MCF 10A (cell line): ENCODE measurements at places on chromosomes 2 and 18. TPM values are rescaled to one million over a fixed set of nuclear protein-coding genes. Genes with fewer than 3 reads are reported as not detected.
A peak's percentile ranks its signal among the peaks of the same experiment; 100 is the strongest.

The RAB31 gene
- 4.8 and 6.1 TPM in 2 replicates for total RNA-seq

DNA sequence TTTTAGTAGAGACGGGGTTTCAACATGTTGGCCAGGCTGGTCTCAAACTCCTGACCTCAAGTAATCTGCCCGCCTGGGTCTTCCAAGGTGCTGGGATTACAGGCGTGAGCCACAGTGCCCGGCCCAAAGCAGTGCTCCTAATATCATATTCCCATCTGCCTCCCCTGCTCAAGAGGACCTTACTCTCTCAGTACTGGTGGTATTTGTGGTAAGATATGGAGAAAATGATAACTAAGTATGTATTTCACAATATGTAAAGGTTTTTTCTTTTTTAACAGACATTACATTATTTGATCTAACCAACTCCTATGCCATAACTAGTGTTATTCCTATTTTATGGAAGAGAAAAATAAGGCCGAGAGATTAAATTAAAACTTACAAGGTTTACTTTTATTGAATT is 201.0 kb downstream of the CAMKMT start:
- H3K4me3 ChIP-seq = no peak overlapping the region
- H3K27ac ChIP-seq = no peak overlapping the region
- no peak for DNase-seq
- peaks cover 15% of the 10 kb centered on the region for H3K4me1 ChIP-seq

DNA sequence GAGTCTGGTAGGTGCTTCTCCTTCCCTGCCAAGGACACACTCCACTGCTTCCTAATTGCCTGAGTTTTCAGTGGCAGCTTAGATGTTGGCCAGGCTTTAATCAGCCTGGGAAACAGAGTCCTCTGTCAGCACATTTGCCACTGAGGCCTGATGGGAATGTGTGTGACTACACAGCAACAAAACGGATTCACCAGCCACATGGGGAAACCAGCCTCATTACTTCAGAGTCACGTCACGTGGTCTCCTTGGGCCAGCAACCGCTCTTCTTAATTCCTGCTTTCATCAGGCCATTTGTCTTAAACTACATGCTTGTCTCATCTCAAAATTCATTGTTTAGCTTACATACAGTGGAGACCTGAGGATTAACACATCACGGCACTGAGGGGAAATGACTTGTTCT is 93.9 kb upstream of the LTBP1 start:
- DNase-seq = no peak
- H3K36me3 ChIP-seq = no peaks in the 10 kb centered on the region
- H3K4me3 ChIP-seq = no peak overlapping the region

The CCDC68 gene
- 3.3 TPM in 2 replicates for total RNA-seq

DNA sequence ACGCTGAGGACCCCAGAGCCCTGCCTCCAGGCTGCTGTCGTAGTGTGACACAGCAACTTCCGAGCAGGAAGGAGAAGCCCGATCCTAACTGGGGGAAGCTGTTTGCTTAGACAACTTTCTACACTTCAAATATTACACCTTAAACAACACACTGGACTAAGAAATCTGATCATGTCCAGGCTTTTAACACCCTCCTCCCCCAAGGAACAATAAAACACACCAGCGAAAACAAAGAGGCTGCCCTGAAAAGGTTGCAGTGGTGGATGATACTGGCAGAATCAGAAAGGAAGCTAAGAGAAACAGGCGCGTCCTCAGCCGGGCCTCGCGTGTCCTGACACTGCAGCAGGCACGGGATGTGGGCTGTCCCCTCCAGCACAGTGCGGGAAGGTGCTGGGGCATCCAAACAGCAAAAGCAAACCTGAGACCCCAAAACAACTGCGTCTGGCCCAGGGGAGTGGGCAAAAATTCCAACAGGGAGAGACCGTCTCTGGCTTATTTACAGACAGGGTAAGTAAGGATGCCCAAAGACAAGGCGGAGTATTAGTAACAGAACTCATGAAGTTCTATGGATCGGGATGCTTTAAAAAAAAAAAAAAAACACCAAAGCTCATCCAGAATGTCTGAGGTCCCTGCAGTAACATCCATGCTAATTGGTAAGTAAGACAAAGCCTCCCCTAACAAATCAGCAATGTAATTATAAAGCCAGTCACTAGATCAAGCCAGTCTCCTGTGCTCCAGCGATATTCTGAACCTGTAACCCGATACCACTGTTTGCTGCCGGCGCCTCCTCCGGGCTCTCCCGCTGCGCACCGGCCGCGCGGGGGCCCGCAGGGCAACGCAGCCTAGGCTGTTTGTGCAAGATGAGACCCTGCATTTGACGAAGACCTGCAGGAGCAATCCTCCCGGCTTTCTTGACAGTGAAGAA is 9.0 kb downstream of the SERTAD2 start:
- peak overlapping the region; percentile 78 for H3K4me3 ChIP-seq
- H3K4me1 ChIP-seq = peaks cover 32% of the 10 kb centered on the region
- peaks cover 5% of the 10 kb centered on the region for H3K36me3 ChIP-seq
- peak; percentile 80 for DNase-seq
- H3K27me3 ChIP-seq = no peaks in the 10 kb centered on the region

- H3K27ac ChIP-seq = peak within 1 kb of the TSS; percentile 86
- peaks cover 15% of the 10 kb centered on the region for H3K4me1 ChIP-seq
Measured at GRCh38 chr2:112481528-112482233, at the start of gene TTL. TSS of gene TTL (plus strand) at chr2:112482156. CDS start at chr2:112482345, 189 bp downstream.

The DIPK1C gene
- total RNA-seq = not detected in 2 replicates

DNA sequence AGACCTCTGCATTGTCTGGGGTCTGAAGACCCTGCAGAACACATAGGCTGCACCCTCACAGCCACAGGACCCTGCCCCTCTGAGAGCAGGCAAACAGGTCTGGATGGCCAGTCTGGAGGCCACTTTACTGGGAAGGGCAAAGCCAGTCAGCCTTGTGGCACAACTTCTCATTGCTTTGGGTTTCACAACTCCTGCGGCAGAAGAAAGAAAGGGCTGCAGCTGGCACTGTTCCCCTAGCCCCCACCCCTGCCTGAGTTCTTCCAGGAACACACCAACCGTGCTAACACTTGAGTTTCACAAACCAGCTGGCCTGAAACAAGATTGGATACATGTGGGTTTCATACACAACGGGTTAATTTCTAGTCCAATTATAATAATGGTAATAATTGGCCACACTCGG is 276.5 kb upstream of the MGAT5 start:
- H3K27ac ChIP-seq = no peak overlapping the region
- no peak for DNase-seq
- peaks cover 6% of the 10 kb centered on the region for H3K36me3 ChIP-seq

The CMPK2 gene
- 0.40 TPM in 1 of 2 replicates, not detected in the other for total RNA-seq

The NEU2 gene
- total RNA-seq = not detected in 2 replicates

- H3K4me1 ChIP-seq = peaks cover 18% of the 10 kb centered on the region
- peak; percentile 18 for DNase-seq
- peaks cover 30% of the 10 kb centered on the region for H3K27me3 ChIP-seq
- H3K4me3 ChIP-seq = peak overlapping the region; percentile 75
- no peaks in the 10 kb centered on the region for H3K36me3 ChIP-seq
Measured at GRCh38 chr18:62325806-62326645, 916 bp downstream of the TNFRSF11A start.

- no peaks in the 10 kb centered on the region for H3K4me1 ChIP-seq
- H3K36me3 ChIP-seq = no peaks in the 10 kb centered on the region
- no peaks in the 10 kb centered on the region for H3K27me3 ChIP-seq
- DNase-seq = no peak
Measured at GRCh38 chr2:145199827-145200706, 680.1 kb upstream of the ZEB2 start.

- no peak overlapping the region for H3K4me3 ChIP-seq
- H3K27ac ChIP-seq = no peak overlapping the region
- peaks cover 57% of the 10 kb centered on the region for H3K36me3 ChIP-seq
- no peaks in the 10 kb centered on the region for H3K27me3 ChIP-seq
Measured at GRCh38 chr2:38829971-38830370, 45.8 kb downstream of the DHX57 start.

The SLC30A3 gene
- total RNA-seq = not detected in 2 replicates

DNA sequence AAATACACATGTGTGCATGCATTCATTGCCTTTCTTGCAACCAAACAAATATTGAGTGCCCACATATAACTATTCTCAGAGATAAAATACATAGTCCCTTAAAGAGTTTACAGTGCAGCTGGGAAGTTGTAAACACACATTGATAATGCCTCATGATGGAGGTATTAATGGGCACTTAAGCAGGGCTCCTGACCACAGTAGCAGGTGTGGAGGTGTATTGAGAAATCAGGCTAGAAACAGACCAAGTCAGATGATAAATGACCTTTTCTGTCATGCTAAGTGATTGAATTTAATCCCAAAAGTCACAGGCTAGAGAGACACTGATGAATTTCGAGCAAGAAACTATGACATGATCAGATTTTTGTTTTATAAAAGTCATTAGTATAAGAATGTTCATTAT is 157.7 kb downstream of the ZNF385B start:
- no peak overlapping the region for H3K27ac ChIP-seq
- no peak overlapping the region for H3K4me3 ChIP-seq

The IL1RN gene
- total RNA-seq = 0.39 TPM in 1 of 2 replicates, not detected in the other

GRCh38 chr18:50396005-50396660 is 21.3 kb downstream of the SKA1 start:
- no peak overlapping the region for H3K4me3 ChIP-seq
- no peak for DNase-seq
- H3K4me1 ChIP-seq = peaks cover 5% of the 10 kb centered on the region
- H3K36me3 ChIP-seq = no peaks in the 10 kb centered on the region
- no peaks in the 10 kb centered on the region for H3K27me3 ChIP-seq
- no peak overlapping the region for H3K27ac ChIP-seq

GRCh38 chr2:62817995-62818713 is 112.6 kb downstream of the EHBP1 start:
- no peak overlapping the region for H3K27ac ChIP-seq
- H3K27me3 ChIP-seq = no peaks in the 10 kb centered on the region
- DNase-seq = no peak
- H3K36me3 ChIP-seq = peaks cover 10% of the 10 kb centered on the region
- H3K4me1 ChIP-seq = peaks cover 18% of the 10 kb centered on the region

- H3K36me3 ChIP-seq = no peaks in the 10 kb centered on the region
- H3K27me3 ChIP-seq = no peaks in the 10 kb centered on the region
- H3K27ac ChIP-seq = no peak overlapping the region
- H3K4me3 ChIP-seq = no peak overlapping the region
- no peak for DNase-seq
Measured at GRCh38 chr2:171247741-171248662, 87.3 kb upstream of the TLK1 start.

The TMEM182 gene
- total RNA-seq = 5.3 and 5.7 TPM in 2 replicates

DNA sequence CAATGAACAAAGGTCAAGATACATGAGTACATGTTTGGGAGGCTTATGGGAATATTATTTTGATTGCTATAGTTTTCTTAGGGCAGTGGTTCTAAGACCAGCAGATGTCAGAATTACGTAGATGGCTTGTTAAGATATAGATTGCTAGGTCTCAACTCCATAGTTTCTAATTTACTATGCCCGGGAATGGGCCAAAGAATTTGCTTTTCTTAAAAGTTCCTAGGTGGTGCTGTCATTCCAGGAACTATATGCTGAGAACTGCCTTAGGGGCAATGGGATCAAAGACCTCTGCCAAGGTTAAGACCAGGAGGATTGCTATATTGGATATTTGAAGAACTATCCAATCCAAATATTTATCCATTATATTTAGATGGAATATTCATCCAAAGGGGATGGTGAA is 141.8 kb downstream of the FSIP2 start:
- H3K27me3 ChIP-seq = no peaks in the 10 kb centered on the region
- no peak overlapping the region for H3K27ac ChIP-seq
- H3K36me3 ChIP-seq = no peaks in the 10 kb centered on the region
- no peak overlapping the region for H3K4me3 ChIP-seq
- no peaks in the 10 kb centered on the region for H3K4me1 ChIP-seq
- no peak for DNase-seq

GRCh38 chr2:152708742-152709141 is 8.5 kb downstream of the PRPF40A start:
- no peak for DNase-seq
- no peaks in the 10 kb centered on the region for H3K27me3 ChIP-seq
- peaks cover 71% of the 10 kb centered on the region for H3K36me3 ChIP-seq
- no peaks in the 10 kb centered on the region for H3K4me1 ChIP-seq
- no peak overlapping the region for H3K4me3 ChIP-seq

DNA sequence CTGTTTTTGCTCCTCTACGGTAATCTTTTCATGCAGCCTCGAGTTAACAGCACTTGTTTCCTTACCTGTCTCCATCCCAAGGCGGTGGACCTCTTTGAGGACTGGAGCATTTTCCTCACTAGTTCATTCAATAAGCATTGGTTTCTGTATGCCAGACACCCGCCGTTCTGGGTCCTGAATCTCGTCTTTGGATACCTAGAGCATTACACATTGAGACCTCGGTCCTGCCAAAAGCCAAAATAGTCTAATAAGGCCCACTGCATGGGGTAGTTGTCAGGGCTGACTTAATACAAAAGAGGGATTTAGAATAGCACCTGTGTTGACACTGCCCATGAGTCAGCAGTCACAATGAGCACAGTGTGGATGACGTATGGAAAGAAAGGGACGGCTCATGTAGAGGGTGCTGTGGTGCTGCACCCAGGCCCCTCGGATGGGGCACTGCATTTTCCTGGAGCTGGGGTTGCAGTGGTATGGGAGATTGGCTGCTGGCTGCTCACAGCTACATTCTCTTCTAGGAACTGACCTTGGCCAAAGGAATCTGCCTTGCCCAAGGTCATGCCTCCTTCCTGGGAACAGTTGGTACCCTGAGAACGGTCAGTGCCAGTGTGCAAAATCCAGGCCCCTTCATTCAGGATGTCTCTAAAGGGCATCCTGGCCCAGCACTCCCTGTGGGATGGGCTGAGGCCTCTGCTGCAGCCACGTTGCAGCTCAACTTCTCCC is 126.9 kb upstream of the NCK2 start:
- DNase-seq = peak; percentile 59
- peaks cover 7% of the 10 kb centered on the region for H3K4me1 ChIP-seq
- no peak overlapping the region for H3K4me3 ChIP-seq
- peaks cover 49% of the 10 kb centered on the region for H3K27me3 ChIP-seq

The LDLRAD4 gene
- total RNA-seq = not detected in 2 replicates

- peaks cover 5% of the 10 kb centered on the region for H3K36me3 ChIP-seq
- no peak overlapping the region for H3K4me3 ChIP-seq
- H3K27ac ChIP-seq = no peak overlapping the region
- no peak for DNase-seq
Measured at GRCh38 chr2:19048593-19049266, 309.7 kb downstream of the OSR1 start.

The AKAIN1 gene
- not detected in 2 replicates for total RNA-seq

DNA sequence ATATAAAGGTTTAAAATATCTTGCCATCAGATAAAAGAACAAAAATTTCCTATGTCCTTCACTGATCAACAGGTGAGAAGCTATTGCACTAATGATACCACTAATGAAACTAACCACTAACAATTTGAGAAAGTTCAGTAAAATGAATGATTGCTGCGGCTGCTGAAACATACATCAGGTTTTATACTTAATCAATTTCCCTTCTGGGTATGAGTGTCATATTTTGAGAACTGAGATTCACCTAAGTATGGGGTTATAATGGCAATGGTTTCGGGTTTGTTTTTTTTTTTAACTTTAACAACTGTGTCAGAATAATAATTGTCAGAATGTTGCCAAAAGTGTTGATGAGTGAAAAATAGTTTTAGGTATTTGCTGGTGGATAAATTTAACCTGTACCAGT is 151.3 kb upstream of the SLC39A10 start:
- H3K4me3 ChIP-seq = no peak overlapping the region
- H3K4me1 ChIP-seq = peaks cover 8% of the 10 kb centered on the region
- no peak for DNase-seq

GRCh38 chr18:48539406-48540250 is 797 bp downstream of the CTIF start:
- no peaks in the 10 kb centered on the region for H3K36me3 ChIP-seq
- peak overlapping the region; percentile 89 for H3K4me3 ChIP-seq
- peak; percentile 62 for DNase-seq
- H3K27ac ChIP-seq = peak overlapping the region; percentile 35
- H3K27me3 ChIP-seq = no peaks in the 10 kb centered on the region
- peaks cover under 1% of the 10 kb centered on the region for H3K4me1 ChIP-seq
